ENCODE measurements at places on chromosomes 4 and X.

DNA sequence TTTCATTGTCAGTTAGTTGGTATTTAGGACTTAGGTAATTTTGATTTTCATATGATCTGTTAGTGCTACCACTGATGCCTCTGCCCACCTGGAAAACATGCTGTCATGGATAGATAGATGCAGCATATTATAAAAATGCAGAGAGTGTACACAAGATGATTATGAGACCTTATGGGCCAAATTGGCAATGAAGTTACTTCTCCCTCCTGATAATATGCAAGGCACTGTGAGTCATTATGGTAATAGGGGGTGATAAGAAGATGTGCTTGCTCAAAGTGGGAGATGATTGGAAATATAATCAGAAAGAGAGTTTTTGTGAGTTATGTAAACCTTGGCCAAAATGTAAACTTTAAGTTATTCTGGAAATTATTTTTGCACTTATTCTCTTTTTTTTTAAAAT lies 56.6 kb upstream of the RHOH start:
- no peak for DNase-seq

DNA sequence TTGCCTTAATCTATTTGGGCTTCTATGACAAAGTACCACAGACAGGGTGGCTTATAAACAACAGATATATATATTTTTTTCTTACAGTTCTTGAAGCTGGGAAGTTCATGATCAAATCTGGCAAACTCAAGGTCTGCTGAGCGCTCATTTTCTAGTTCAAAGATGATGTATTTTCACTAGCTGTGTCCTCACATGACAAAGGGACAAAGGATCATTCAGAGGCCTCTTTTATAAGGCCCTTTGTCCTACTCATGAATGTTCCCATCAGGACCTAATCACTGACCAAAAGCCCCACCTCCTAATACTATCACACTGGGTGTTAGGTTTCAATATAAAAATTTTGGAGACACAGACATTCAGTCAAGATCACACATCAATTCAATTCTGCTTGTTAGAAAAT lies 2025.2 kb downstream of the PCDH7 start:
- no peak for DNase-seq

GRCh38 chr4:168560184-168561180 lies 63.6 kb downstream of the PALLD start:
- DNase-seq = no peak

GRCh38 chr4:156408749-156409148 lies 455.1 kb upstream of the CTSO start:
- DNase-seq = no peak

DNA sequence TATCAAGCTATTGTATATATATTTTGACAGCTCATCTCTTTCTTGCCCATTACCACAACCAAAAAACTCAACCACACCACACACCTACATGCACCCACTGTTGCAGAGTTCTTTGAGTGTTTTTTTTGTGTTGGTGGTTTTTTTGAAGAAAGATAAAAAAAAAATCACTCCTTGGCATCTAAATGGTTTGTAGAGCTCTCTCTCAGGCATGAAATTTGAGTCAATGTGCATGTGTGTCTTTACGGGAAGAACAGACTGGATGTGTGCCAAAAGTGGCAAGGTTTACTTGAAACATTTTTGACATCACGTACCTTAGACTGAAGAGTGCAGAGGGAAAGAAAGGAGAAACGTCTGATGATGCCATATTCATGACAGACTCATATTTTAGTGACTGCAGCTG lies 154.2 kb downstream of the FHIP1A start:
- DNase-seq = no peak

DNA sequence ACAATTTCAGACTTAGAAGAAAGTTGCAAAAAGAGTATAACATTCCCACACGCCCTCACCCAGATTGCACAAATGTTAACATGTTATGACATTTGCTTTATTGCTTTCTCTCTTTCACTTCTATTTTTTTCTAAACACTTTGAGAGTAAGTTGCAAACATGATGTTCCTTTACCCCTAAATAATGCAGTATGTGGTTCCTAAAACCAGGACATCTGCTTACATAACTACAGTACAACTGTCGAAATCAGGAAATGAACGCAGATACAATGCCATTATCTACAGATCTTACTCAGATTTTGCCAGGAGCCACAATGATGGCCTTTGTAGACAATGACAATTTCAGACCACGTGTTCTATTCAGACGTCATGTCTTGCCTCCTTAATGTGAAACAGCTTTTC lies 22.4 kb downstream of the SH3TC1 start:
- no peak for DNase-seq

- no peak for DNase-seq
Observed at GRCh38 chr4:2570551-2571222, 34.2 kb downstream of the FAM193A start.

GRCh38 chr4:184775854-184776555 lies 42.1 kb upstream of the CENPU start:
- DNase-seq = no peak

DNA sequence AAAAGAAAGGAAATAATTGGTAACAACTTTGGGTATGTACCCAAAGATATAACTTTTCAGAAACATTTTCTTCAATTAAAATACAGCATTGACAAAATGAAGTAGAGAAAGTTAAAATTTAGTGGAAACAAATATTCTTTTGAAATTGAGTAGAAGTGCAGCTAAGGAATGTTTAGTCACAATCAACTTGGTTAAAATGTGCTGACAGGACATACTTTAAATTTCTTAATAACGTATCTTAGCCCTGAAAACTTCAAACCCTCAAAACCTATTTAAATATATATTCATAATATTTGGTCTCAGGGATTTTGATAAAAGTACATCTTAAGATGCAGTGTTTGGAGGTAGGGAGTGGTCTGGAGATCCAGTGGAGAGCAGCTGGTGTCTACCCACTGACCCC lies 240.8 kb downstream of the DKK2 start:
- DNase-seq = no peak

DNA sequence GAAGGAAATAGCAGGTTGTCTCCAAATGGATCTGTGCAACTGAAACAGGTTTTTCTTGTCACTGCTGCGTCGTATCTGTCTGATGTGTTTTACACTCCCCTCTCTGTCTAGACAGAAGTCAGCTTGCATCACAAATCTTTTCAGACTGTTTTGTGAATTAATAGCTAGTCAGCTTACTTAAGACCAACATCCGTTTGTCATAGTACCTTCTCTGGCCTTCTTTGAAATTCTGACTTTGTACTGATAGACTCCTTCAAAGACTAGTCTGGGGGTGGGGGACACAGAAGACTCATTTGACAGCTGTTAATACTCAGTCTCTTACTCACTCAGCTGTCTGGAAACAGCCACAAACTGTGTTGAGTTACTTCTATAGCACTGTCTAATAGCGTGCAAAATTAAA lies 197.8 kb downstream of the PALLD start:
- no peak for DNase-seq

DNA sequence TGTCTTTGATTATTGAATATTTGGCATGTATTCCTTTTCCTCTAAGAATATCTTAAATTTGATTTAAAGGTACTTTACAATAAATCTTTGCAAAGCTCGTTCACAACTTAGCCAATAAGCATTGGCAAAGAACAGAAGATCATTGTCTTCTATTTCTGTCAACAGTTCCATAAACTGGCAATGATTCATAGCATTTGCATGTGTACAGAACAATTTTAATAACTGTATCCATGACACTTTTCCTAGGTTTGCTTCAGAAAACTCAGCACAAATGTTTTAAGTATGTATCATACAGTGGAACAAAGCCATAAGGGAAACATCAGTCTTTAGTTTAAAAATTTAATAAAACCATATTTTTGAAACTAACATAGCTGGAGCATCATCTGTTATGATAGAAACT lies 462.7 kb upstream of the RPS6KA3 start:
- DNase-seq = no peak

- DNase-seq = peak; percentile 56
Observed at GRCh38 chr4:6910340-6910959, 824 bp downstream of the TBC1D14 start.

- DNase-seq = no peak
Observed at GRCh38 chr4:10296730-10297129, 160.5 kb downstream of the ZNF518B start.

GRCh38 chr4:84939113-84939512 lies 27.4 kb downstream of the WDFY3 start:
- DNase-seq = no peak

DNA sequence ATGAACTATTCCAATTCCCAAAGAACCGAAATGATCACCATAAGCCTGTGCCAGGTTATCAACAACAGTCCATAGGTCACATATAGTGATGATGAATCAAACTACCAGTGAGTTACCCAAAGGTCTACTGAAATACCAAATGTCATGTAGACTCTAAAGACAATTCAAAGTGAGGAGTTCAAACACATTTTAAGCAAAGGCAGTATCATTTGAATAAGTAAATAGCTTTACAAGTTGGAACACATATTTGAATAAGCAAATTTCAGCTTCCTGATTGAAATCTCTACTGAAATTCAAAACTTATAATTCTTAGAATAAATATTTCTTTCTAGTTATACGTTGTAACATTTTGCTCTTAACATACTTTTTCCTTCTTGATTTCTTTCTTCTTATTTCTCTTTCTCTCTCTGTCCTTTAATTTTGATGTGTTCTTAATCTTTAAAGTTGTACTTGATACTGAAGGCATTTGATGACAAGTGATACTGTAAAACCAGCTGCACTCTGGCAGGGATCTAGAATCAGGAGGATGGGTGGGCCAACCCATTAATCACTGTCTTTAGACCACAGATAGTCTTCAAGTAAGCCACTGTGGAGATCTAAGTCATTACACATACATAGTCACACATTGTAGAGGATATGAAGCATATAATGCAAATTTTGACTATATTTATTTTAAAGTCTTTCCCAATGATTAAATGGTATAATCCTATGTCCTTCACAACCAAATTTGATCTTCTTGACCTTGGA lies 34.5 kb downstream of the GABRA4 start:
- DNase-seq = no peak

DNA sequence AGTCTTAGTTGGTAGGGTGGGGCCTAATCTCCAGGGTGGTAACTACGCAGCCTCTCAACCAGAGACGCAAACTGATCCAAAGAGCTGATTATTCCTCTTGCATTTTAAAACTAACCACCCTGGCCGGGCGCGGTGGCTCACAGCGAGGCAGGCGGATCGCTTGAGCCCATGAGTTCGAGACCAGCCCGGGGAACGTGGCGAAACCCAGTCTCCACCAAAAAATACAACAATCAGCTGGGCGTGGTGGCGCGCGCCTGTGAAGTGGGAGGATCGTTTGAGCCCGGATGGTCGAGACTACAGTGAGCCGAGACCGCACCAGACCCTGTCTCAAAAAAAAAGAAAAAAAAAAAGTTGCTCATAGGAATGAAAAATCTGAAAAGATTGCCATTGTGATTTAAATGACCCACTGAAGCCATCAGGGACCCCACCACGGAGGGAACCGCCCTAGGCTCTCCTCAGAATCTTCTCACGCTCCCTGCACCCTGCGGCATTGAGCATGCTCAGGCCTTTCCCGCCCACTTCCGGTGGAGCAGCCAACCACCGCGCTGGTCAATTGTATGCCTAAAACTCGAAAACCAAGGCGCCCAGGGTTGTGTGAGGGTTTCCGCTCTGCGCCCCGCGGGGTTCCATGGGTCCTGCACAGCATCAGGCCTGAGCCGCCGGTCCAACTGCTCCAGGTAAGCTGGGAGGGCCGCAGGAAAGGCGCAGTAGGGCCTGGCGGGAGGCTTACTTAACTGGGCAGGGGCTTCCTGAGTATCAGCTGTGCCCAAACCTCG lies at the start of gene TRIM60:
Gene TRIM60, plus strand, starts transcription at position 564 of the 776 bp plus-strand sequence. CDS start 8,074 bp downstream, outside the sequence.
- DNase-seq = no peak

Measured in RKO (cell line).